ENCODE measurements at places on chromosomes 1 and 21.
A peak's percentile ranks its signal among the peaks of the same experiment; 100 is the strongest.

GRCh38 chr1:42816585-42817439, at the start of the genes ERMAP and SVBP:
Gene ERMAP (plus strand): TSS chr1:42817122. CDS start chr1:42830449, 13,327 bp downstream.
Gene SVBP (minus strand): TSS chr1:42817397. CDS start chr1:42816544, 853 bp downstream.
- DNase-seq: peak; percentile 98

GRCh38 chr1:166822385-166822784, 16.9 kb upstream of the POGK start:
- DNase-seq: no peak

GRCh38 chr1:2129256-2129943, 65.2 kb downstream of the FAAP20 start:
- DNase-seq: no peak

GRCh38 chr1:3858231-3858981, 1.1 kb downstream of the DFFB start:
- no peak for DNase-seq

- no peak for DNase-seq
Measured at GRCh38 chr1:36419569-36419968, 21.9 kb upstream of the LSM10 start.

DNA sequence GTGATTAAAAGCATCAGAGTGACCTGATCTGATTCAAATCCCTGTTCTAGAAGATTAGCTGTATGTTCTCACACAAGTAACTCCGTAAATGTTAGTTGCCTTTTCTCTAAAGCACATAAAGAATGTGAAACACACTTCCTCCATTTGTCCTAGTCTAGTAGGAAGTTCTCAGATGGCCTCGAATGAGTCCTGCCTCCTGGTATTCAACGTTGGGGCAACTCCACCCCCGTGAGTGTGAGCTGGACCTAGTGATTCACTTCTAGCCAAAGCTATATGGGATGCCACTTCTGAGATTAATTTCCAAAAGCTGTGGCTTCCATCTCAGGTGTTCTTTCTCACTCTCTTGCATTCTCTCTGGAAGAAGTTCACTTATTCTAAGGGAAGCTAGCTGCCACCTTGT, 267.6 kb downstream of the GPATCH2 start:
- DNase-seq: no peak

DNA sequence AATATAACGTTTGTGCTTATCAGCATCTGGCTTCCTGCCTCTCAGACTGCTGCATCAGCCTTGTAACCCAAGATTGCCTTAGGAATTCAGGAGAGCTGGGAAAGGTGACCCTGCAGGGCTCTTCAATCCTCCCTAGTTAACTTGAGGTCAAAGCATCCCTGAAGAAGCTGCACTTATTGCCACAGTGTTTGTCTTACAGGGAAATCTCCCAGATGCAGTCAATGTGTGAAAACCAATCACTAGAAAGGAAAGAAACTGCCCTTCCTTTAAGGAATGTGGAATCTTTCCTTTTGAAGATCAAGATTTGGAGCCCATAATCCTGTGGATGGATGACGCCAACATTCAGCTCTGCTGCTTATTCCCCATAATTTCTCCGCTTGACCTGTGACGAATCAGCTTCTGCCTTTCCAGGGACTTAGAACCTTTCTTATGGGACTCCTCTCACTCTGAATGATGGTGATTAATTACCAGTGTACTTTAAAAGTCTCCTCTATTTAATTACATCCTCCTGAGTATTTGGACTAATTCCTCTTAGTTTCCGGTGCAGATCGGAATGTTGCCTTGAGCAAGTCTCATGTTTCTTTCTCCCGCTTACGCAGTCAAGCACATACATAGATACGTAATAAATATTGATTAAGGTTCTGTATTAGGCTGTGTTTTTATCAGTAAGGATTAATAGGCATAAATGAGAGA, 14.4 kb downstream of the ADAMTS5 start:
- DNase-seq: no peak

GRCh38 chr1:91537281-91537986, 36.8 kb downstream of the CDC7 start:
- no peak for DNase-seq

DNA sequence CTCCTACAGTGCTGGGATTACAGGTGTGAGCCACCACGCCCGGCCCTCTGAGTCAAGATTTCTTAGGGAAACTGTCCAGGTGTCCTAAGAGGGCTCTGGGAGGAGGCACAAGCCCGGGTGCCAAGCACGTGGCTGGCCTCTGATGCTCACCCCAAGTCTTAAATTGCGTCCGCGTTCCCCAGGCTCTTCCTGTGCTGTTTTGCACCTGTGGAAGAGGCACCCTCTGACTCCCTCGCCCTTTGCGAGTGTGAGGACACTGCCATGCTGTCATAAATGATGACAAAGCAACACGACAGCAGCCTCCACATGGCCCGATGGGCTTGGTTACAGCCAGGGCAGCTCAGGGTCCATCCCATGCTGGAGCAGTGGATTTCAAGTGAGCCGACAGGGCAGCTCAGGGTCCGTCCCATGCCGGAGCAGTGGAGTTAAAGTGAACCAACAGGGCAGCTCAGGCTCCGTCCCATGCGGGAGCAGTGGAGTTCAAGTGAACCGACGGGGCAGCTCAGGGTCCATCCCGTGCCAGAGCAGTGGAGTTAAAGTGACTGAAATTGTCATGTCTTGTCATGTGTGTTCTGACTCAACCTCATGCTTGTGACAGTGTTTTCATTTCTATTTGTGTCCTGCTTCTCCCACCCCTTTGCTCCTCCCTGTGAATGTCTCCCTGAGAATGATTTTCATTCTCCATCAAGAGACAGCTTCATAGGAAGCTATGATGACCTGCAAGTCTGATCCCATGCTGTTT, 33.9 kb downstream of the PCNT start:
- no peak for DNase-seq

DNA sequence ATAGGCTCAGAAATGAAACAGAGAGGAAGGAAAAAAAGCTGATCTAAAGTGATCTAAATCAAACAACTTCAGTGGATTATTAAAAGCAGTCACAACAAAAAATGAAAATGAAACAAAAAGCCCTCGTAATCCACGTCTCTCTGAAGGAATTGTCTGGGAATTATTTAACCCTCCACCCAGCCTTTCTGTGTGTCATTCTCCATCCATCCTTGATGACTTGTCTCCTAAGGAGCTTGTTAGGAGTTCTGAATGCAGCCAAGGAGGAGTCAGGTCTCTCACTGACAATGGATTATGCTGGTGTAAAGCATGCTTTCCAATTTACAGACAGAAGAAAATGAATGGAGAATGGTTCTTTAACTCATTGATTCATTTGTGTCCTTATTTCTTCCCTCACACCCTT, 359.3 kb upstream of the RUNX1 start:
- DNase-seq: no peak

GRCh38 chr21:34800797-34801518, 132.2 kb downstream of the CLIC6 start:
- no peak for DNase-seq

DNA sequence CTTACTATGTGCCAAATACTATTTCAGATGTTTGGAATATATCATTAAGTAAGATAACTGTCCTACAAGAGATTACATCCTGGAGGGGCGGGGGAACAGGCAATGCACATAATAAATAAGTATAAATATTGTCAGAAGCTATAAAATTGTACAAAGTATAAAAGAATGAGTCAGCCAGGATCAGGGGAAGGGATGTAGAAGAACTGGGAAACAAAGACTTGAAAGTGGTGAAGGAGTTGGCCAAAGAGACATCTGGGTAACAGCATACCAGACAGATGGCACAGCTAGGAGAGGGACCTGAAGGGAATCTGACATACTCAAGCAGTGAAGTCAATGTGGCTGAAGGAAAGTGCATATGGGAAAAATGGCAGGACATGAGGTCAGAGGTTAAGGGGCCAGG, 53.9 kb downstream of the CYYR1 start:
- DNase-seq: no peak

DNA sequence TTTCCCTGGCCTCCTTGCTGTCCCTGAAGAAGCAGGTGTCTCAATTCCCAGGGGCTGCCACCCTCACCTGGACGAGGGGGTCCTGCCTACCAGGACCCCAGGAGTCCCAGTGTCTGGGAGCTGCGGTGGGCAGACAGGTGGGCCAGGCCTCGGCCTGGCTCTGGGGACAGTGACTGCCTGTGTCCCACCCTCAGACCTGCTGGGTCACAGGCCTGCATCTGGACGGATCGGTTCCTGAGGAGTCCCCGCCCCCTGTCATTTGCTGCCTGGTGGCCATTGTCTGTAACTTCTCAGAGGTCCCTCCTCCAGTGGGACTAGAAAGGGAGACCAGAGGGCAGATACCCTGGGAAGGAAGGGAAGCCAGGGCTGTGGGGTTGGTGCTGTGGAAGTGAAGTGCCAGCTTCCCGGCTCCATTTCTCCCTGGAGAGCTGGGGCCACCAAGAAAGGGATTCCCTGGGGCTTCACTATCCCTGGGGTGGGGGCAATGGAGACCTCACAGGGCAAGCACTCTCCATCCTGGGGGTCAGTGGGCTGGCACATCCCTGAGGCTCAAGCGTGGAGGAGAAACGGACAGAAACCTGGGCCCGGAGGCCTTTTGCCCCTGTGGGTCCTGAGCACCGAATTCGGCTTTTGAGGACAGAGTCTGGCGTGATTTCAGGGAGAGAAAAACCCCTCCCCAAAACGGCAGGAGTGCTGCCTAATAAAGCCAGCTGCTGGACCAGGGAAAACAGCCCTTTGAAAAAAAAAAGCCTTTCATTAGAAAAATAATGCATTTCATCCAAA, 157.3 kb downstream of the PEX14 start:
- DNase-seq: no peak

- DNase-seq: no peak
Measured at GRCh38 chr1:29415861-29416260, 179.5 kb downstream of the PTPRU start.

DNA sequence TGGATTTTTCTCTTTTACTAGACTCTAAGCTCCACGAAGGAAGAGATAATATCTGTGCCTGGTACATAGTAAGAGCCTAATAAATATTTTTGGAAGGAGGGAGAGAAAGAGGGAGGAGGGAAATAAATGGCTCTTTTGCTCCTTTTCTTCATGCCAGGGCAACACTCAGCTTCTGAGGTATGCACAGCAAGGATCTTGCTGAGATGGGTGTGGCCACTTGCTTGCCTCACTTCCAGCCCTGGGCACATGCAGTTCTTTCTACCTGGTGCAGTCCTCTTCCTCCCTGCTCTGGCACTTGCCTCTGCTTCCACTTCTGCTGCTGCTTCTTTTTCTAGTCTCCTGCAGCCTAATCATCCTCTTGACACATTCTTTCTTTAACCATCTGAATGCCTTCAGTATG, 148.1 kb downstream of the FGGY start:
- no peak for DNase-seq

DNA sequence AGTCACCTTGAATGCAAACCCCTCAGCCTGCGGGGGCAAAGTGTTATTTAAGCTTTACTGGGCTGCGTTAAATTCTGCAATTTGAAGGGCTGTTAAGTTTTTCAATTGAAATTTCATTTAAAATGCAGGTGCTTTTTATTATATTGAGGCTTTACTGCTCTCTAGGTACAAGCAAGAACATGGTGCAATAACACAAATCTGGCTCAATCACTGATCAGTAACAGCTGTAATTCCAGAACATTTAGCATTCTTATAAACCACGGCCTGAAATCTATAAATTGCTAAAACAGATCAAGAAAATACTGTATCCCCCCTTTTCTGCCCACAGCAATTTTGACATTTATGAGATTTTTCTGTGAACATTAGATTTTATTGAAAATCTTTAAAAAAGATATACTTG, 322.8 kb downstream of the KCTD3 start:
- DNase-seq: no peak

DNA sequence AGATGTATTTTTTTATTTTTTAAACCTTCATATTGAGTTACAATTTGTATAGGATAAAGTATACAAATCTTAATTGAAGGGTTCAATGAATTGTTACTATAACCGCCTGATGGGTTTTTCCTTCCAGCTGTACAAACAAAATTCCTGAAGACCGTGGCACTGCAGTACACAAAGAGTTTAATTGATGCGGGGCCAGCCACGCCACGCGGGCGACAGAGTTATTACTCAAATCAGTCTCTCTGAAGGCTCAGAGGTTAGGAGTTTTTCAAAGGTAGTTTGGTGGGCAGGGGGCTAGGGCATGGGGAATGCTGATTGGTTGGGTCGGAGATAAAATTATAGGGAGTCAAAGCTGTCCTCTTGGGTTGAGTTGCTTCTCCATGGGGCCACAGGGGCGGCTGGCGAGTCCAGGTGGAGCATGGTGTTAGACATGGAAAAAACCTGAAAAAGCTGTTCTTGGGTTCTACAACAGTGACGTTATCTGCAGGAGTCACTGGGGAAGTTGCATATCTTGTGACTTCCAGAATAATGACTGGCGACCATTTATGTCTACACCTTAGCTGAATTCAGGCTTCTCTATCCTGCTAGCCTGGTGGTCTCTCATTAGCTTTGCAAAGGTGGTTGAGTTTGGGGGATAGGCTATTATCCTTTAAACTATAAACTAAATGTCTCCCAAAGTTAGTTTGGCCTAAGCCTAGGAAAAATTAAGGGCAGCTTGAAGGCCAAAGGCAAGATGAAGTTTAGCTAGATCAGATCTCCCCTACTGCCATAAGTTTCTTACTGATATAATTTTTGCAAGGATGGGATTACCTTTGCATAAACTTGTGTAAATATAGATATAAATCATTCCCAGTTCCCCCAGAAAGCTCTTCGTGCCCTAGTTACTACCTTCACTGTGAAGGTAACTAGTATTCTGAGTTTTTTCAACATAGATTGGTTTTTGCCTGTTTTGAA, 13.0 kb upstream of the TMEM9 start:
- DNase-seq: no peak

DNA sequence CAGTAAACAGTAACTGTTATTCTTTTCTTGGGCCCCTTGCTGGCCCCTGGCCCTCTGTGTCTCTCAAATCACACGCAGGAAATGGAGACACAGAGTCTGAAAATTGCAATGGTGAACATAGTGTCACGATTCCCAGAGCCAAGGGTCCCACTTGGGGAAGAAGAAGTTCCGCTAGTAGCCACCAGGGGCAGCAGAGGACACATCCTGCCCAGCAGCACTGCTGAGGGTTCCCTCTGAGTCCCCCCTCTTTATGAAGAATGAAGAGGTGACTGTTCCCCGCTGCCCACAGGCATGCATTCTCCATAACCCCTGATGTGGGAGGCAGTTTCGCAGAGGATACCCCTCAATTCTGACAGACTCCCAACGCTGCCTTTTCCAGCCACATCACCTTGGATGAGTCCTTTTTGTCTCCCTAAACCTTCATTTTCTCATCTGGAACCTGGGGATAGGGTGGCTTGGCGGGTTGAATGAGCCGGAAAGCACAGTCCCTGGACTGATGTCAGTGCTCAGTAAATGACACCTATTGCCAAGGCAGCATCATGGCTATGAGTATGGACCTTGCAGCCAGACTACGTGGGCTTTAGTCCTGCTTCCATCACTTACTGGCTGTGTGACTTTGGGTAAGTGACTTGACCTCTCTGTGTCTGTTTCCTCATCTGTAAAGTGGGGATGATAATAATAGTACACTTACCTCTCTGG, 238.0 kb upstream of the TMEM51 start:
- peak; percentile 74 for DNase-seq

- DNase-seq: peak; percentile 87
Measured at GRCh38 chr1:43147625-43148327, 24.3 kb downstream of the EBNA1BP2 start.

All from left forelimb (tissue), 1 donor.